Stimulated activated CD8-positive, alpha-beta memory T cell treated with anti-CD3 and anti-CD28 coated beads, Interleukin-2, amount 100 ng/mL, for 1 hour (primary cell): ENCODE measurements at places on chromosomes 2 and 18.

DNA sequence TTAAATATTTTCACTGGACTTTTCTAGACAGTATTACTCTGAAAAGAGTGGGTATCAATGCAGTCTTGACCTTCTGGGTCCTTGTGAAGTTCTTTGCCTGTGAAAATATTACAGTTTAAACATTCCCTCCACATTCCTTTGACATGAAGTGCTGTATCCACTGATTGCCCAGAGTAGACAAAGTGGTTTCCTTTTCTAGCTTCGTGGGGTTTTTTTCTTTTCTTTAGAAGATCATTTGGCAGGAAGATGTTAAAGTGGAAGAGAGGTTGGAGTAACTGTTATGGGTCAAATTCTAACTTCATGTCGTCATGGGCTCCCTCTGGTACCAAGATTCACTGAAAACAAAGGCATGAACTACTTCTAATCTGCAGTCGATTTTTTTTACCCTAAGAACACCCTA lies 496.9 kb downstream of the EPHA4 start:
- no peak for DNase-seq

- DNase-seq: no peak
Observed at GRCh38 chr2:15939556-15939853, 845 bp upstream of the MYCN start.

GRCh38 chr2:96506016-96506906 lies 1.1 kb upstream of the NEURL3 start:
- DNase-seq: no peak

DNA sequence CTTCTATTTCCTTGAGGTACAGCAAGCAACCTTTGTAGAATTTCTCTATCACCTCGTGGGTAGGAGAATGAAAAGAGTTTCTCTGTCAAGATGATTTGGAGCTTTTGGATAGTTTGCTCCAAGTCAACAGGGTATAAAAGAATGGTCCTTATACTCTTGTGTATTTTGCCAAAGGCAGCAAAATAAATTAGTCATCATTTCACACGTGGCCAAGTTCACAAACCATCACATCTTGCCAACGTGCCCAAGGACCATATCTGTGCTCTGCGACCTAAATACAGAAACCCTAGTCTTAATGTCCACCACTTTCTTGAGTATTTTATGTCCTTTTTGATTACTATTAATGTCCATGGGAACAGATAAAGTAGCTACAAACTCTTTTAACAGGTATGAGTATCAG lies 262.9 kb downstream of the AFF3 start:
- no peak for DNase-seq

- no peak for DNase-seq
Observed at GRCh38 chr18:44856157-44856556, 175.5 kb downstream of the SETBP1 start.

- DNase-seq: no peak
Observed at GRCh38 chr2:1414121-1414520, 858 bp downstream of the TPO start.

DNA sequence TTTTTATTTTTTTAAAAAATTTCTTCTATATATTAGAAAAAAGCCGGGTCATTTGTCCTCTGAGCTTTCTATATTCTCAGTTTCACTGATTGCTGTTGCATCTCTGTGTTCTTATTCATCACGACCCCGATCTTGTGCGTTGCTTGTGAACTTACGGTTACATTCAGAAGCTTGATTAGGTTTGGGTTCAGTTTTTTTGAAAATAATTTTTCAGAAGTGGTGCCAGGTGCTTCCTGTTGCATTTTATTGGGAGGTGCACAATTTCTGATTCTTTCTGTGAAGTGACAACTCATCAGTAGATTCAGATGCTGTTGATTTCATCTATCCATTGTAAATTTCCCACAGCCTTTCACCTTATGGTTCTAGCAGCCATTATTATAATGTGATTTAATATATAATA lies 147.3 kb downstream of the INHBB start:
- no peak for DNase-seq

- no peak for DNase-seq
Observed at GRCh38 chr2:38294597-38294996, 82.5 kb downstream of the ATL2 start.

GRCh38 chr18:35580701-35581539 lies 620 bp upstream of the GALNT1 start:
- peak; percentile 21 for DNase-seq

DNA sequence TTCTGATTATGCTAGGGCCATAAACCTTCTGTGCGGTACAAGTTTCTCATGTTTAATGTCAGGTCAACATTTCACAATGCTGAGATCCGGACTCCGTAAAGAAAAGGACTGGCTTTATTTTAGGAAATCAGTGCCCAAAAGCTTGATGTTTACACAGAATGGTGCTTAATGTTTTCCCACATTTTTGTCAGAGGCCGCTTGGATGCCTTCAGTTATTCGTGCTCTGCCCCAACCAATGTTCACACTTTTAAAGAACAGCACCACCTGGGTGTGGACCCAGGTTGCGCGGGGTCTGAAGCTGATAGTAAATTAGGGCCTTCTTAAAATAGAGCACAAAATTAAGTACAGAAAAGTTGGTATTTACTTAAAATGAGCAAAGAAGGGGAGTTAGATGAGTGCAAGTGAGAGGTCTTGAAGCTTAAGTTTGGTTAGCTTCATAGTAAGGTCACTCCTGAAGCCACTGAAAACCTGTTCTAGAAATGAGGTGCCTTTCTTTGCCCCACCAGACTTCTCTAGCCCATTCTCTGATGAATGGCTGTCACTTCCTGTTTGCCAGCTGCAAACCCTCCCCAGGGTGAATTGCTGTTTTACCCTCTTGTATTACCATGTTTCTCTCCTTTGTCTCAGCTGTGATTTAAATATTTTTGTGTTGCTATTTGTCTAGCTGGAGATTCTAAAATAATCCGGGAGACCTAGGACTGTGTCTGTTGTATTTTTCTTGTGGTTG lies 20.5 kb downstream of the SLC3A1 start:
- no peak for DNase-seq

DNA sequence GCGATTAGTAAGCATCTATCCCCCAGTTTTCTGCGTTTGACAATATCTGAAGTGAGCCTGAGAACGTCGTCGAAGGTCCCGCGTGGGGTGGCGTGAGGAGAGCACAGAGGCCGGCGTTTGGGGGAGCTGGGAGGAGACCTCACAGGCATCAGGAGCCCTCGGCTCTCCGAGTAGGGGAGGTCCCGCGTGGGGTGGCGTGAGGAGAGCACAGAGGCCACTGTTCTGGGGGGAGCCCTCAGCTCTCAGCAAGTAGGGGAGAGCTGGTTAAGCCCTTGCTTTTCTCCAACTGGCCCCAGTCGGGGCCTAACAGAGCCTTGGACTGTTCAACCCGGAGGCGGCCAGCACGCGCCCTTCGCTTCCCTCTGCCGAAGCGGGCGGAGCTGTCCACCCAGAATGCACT lies 134.3 kb downstream of the NFATC1 start:
- DNase-seq: no peak

DNA sequence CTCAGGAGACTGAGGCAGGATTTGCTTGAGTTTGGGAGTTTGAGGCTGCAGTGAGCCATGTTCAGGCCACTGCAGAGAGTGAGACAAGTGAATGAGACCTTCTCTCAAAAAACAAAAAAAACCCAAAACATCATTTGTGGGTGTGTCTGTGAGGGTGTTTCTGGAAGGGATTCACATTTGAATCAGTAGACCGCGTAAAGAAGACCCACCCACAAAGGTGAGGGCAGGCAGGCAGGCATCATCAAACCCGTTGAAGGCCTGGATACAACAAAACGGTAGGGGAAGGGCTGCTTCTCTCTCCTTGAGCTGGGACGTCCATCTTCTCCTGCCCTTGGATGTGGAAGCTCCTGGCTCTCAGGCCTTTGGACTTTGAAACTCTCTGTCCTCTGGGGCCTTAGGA lies 25.4 kb downstream of the CDKL4 start:
- no peak for DNase-seq

- DNase-seq: no peak
Observed at GRCh38 chr18:384897-385296, 115.6 kb downstream of the COLEC12 start.

- DNase-seq: no peak
Observed at GRCh38 chr2:105925390-105925789, 180.7 kb downstream of the NCK2 start.

GRCh38 chr2:80328159-80328571 lies 23.6 kb upstream of the LRRTM1 start:
- no peak for DNase-seq

- DNase-seq: no peak
Observed at GRCh38 chr2:236281423-236281822, 17.2 kb upstream of the ASB18 start.

GRCh38 chr18:59021500-59021899 lies 118.2 kb upstream of the SEC11C start:
- DNase-seq: no peak
